ENCODE measurements at places on chromosomes 2 and 18.
A peak's percentile ranks its signal among the peaks of the same experiment; 100 is the strongest.

GRCh38 chr2:219851169-219851568, 223.7 kb downstream of the SLC4A3 start:
- no peak for DNase-seq

DNA sequence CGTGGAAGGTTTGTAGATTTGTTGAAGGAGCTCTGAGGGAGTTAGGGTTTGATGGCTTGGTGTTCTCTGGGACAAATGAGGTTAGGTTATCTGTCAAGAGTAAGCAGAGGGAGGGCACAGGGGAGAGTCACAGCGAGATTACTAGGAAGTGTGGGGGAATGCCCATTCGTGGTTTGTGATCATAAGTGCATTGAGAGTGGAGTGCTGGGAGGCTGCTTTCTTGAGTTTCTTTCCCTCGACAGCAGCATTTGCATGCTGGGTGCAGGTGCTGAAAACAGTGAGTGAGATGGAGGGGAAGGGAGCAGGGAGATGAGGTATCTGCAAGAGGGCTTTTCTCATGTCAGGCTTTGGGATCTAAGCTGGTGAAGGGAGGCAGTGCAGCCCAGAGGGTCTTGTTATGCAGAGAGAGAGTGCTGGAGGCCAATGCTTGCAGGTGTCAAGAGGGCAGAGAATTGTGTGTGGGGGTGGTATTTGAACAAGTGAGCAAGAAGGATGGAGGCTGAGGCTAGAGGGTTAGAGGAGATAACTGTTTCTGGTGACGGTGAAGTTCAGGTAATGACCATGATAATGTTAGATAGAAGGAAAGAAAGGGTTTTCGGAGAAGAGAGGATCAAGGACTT, 8.8 kb downstream of the RALB start:
- no peak for DNase-seq

GRCh38 chr2:675982-676646, 1.1 kb downstream of the TMEM18 start:
- DNase-seq: peak; percentile 91

DNA sequence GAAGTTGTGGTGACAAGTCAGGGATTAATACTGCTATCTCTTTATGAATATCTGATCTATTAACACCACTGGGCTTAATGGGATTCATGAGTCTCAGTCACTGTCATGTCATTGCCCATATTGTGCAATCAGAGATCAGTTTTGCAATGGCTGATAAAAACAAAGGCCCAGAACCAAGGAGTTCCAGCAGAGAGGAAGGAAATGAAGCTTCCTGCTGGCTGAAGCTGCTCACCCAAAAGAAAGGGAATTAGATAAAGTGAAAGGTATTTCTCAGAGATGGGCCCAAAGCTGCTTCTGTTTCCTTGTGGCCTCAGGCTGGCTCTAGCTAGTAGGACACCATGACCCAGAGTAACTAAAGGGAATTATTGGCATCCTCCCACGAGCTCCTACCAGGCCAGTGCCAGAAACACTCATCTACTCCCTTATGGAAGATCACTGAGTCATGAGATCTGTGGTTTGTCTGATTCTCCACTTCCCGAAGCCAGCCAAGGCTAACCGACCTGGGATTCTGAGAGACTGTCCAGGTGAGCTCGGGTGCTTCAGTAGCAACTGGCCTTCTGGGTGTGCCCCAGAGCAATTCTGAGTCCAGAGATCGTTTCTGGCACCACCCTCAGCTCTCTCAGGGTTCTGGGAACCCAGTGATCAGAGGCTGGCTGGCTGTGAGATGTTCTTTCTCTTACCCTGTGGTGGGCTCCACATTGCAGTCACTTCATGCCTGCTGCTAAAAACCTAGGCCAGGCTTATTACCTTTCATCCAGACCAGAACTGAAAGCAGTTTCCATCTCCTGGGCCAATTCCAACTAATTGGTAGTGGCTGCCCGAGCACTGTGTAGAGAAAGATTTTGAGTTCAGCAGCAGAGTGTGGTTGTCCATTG, 129.5 kb upstream of the PELI1 start:
- DNase-seq: peak; percentile 89

GRCh38 chr2:236343400-236344161, 79.4 kb upstream of the ASB18 start:
- DNase-seq: peak; percentile 90

- DNase-seq: no peak
Observed at GRCh38 chr2:60383401-60384143, 169.9 kb downstream of the BCL11A start.

DNA sequence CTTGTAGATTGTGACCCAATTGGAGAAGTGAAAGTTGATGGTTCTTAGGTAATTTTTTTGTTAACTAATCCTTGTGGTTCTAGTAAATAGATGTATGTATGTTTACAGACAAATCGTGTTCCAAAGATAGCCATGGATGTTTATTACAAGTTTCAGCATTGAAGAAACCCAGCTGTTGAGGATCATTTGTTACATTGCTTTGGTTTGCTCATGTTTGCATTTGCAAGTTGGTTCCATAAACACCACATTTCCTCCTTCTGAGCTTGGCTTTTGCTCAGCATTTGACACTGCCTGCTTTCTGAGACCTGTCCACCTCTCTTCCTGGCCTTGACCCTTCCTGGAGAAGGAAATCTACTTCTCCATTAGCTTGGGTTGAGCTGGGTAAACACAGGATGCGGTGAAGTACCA, 1.8 kb upstream of the CCDC68 start:
- no peak for DNase-seq

GRCh38 chr2:192978395-192978794, 783.7 kb upstream of the TMEFF2 start:
- no peak for DNase-seq

DNA sequence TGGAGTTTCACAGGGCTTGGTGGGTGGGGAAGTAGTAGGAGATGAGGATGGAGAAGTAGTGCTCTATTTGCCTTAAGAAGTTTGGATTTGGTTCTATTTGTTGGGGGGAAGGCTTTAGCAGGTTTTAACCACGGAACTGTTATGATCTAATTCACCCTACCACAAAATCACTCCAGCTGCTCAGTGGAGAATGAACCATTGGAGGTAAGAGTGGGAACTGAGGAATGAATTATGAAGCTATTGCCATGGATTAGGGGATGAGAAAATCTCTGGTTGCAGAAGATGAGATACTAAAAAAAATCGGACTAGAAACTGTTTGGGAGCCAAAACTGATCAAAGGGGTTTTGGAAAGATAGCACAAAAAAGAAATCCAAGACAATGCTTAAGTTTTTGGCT, 488.9 kb downstream of the DLGAP1 start:
- DNase-seq: no peak

- no peak for DNase-seq
Observed at GRCh38 chr2:163715199-163715598, 20.6 kb downstream of the FIGN start.

GRCh38 chr2:46801731-46802664, 113.6 kb downstream of the MCFD2 start:
- DNase-seq: peak; percentile 82

- no peak for DNase-seq
Observed at GRCh38 chr18:70158992-70159717, 46.3 kb downstream of the RTTN start.

All from osteoblast (primary cell).